ENCODE measurements at places on chromosomes 12 and 14. TPM values are rescaled to one million over a fixed set of nuclear protein-coding genes. Genes with fewer than 3 reads are reported as not detected.

The KRT2 gene
- 0.23 TPM for total RNA-seq

The RFX4 gene
- not detected for total RNA-seq

The ORAI1 gene
- 35.0 TPM for total RNA-seq

The BRMS1L gene
- 10.3 TPM for total RNA-seq

The LMNTD1 gene
- not detected for total RNA-seq

The NTN4 gene
- total RNA-seq, result 40.3 TPM

The GYS2 gene
- total RNA-seq, result not detected

The AJUBA gene
- total RNA-seq, result 116 TPM

The TAS2R10 gene
- 0.58 TPM for total RNA-seq

The ACSM4 gene
- not detected for total RNA-seq

The COCH gene
- total RNA-seq, result 4.2 TPM

The ACIN1 gene
- total RNA-seq, result 116 TPM

The PLA2G1B gene
- total RNA-seq, result not detected

The ZNF10 gene
- total RNA-seq, result 2.0 TPM

The TSPAN19 gene
- not detected for total RNA-seq

The SERPINA5 gene
- not detected for total RNA-seq

The LRP1 gene
- 21.8 TPM for total RNA-seq

The CCNB1IP1 gene
- 35.0 TPM for total RNA-seq

The GPR65 gene
- not detected for total RNA-seq

The KRT8 gene
- 719 TPM for total RNA-seq

The OLR1 gene
- not detected for total RNA-seq

The IFNG-AS1 gene
- total RNA-seq, result not detected

The CCDC197 gene
- not detected for total RNA-seq

The MYF6 gene
- not detected for total RNA-seq

The ERGIC2 gene
- 142 TPM for total RNA-seq

The CPSF6 gene
- 94.6 TPM for total RNA-seq

The OR11H12 gene
- total RNA-seq, result not detected

The KRT77 gene
- not detected for total RNA-seq

The IL25 gene
- not detected for total RNA-seq

The RHOJ gene
- not detected for total RNA-seq

The PMCH gene
- not detected for total RNA-seq

The TRHDE gene
- 17.7 TPM for total RNA-seq

The KRT75 gene
- total RNA-seq, result 38.5 TPM

The KRT78 gene
- 0.15 TPM for total RNA-seq

The PLEKHH1 gene
- 6.2 TPM for total RNA-seq

The GALNT16 gene
- total RNA-seq, result 0.33 TPM

The OR5AU1 gene
- total RNA-seq, result not detected

The AKAP3 gene
- 1.9 TPM for total RNA-seq

The MFAP5 gene
- not detected for total RNA-seq

The DAO gene
- total RNA-seq, result not detected

The ANKRD33 gene
- not detected for total RNA-seq

The PLEKHD1 gene
- total RNA-seq, result 0.15 TPM

The FLVCR2 gene
- 1.8 TPM for total RNA-seq

The CEBPE gene
- not detected for total RNA-seq
